ENCODE measurements at places on chromosomes 3 and 15. TPM values are rescaled to one million over a fixed set of nuclear protein-coding genes. Genes with fewer than 3 reads are reported as not detected.

CCR5 gene
- not detected for total RNA-seq

LRTM1 gene
- not detected for total RNA-seq

ARPP19 gene
- 133 TPM for total RNA-seq

WDR49 gene
- total RNA-seq, result 0.32 TPM

MOBP gene
- not detected for total RNA-seq

SLC6A1 gene
- total RNA-seq, result not detected

APBA2 gene
- total RNA-seq, result 10.0 TPM

SLC24A5 gene
- total RNA-seq, result not detected

KCNMB3 gene
- total RNA-seq, result 1.3 TPM

NMNAT3 gene
- total RNA-seq, result 0.86 TPM

TGFBR2 gene
- 37.1 TPM for total RNA-seq

HHLA2 gene
- total RNA-seq, result not detected

TRPM1 gene
- under 0.01 TPM for total RNA-seq

MKRN2OS gene
- not detected for total RNA-seq

ADGRG7 gene
- total RNA-seq, result not detected

ERC2 gene
- 0.43 TPM for total RNA-seq

GASK1A gene
- total RNA-seq, result 0.32 TPM
